GM12878 (cell line): ENCODE measurements at places on chromosomes 7 and 10.

DNA sequence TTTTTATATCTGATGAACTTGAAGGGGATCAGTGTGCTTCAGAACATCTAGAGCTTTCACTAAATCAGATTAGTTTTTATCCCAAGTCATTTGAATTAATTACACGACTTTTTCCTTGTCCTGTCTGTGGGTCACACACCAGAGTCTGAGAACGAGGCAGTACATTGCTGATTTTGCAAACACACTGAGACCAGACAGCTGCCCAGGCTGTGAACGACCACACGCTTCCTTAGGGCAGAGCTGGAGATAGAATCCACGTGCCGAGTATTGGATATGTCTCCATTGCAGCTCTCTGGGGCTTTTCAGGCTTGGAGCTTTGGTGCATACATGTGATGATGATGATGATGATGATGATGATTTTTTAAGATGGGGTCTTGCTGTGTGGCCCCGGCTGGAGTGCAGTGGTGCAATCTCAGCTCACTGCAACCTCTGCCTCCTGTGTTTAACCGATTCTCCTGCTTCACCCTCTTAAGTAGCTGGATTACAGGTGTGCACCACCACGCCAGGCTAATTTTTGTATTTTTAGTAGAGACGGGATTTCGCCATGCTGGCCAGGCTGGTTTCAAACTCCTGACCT lies 81.1 kb downstream of the CAMK1D start:
- no peak for DNase-seq

GRCh38 chr7:34396437-34397064 lies 261.5 kb upstream of the NPSR1 start:
- DNase-seq, result no peak

- no peak for DNase-seq
Observed at GRCh38 chr7:105389088-105389650, 448 bp upstream of the SRPK2 start.

DNA sequence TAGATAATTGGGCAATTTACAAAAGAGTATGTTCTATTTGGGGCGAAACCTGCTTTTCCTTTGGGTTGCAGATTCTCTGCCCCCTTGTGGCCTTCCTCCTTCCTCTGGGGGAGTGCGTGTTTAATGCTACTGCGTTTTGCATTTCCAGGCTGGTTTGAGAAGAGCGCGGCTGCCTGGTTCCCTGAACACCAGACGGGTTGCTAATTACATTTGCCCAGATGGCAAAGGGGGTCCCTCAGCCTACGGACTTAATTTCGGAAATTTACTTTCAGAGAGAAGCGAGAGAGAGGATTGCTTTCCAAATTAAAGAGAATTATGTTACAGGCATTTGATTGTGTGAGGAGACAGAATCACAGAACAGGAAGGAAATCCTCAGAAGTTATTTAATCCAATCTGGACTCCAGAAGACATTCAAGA lies 91.9 kb upstream of the JAZF1 start:
- no peak for DNase-seq

GRCh38 chr7:104861729-104862390 lies 152.1 kb upstream of the KMT2E start:
- DNase-seq, result no peak

DNA sequence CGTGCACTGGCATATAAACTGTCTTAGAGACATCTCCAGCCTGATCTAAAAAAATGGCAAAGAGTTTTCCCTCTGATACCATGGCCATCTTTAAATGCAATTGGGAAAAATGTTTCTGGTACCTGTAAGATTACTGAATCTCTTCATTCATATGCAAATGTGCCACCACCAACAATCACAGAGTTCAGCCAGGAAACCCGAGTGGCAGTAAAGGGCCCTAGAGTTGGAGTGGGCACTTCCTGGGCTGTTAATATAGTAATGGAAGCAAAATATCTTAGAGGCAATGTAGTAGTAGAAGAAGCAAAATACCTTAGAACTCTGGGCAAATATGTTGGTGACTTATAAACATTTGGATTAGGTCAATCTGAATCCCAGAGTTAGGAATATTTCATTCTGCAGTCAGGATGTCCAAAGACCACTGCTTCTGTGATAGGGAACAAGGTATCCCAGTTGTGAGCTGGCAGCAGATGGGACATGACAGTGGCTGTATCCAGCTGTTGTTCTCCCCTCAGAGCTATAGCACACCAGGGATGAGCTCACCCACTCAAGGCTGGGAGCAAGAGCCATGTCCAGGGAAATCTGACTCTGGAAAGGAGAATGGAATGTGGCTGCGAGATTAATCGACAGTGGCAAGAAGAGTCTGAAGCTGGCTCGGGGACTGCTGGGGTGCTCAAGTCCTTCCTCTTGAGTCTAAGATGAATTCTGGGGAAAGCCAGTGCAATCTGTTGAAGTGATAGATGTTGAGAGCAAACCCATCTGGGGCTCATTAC lies 332.1 kb downstream of the PHTF2 start:
- no peak for DNase-seq

GRCh38 chr10:130023454-130024230 lies 59.6 kb upstream of the EBF3 start:
- no peak for DNase-seq

- DNase-seq, result no peak
Observed at GRCh38 chr10:8129438-8129837, 75.0 kb downstream of the GATA3 start.

DNA sequence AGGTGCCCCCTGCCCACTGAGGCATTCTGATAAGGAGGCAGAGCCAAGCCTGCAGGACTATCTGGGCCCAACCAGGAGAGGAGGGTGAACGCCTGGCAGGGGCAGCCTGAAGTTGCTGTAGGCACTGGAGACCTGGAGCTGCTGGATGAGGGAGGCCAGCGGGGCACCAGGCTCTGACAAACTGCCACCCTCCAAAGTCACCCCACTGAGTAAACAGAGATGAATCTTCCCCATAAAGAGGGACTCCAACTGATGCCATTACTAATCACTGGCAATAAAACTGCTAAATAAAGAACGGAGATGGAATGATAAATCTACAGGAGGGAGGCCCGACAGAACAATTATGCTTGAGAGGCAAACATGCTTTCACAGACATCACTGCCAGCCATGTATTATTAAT lies 44.2 kb downstream of the DRGX start:
- DNase-seq, result no peak

DNA sequence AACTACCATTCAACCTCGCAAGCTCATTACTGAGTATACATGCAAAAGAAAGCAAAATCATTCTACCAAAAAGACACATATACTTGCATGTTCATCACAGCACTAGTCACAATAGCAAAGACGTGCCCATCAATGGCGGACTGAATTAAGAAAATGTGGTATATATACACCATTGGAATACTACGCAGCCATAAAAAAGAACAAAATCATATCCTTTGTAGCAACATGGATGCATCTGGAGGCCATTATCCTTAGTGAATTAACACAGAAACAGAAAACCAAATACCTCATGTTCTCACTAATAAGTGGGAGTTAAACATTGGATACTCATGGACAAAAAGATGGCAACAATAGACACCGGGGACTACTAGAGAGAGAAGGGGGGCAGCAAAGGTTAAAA lies 6.4 kb downstream of the TRDMT1 start:
- DNase-seq, result no peak

DNA sequence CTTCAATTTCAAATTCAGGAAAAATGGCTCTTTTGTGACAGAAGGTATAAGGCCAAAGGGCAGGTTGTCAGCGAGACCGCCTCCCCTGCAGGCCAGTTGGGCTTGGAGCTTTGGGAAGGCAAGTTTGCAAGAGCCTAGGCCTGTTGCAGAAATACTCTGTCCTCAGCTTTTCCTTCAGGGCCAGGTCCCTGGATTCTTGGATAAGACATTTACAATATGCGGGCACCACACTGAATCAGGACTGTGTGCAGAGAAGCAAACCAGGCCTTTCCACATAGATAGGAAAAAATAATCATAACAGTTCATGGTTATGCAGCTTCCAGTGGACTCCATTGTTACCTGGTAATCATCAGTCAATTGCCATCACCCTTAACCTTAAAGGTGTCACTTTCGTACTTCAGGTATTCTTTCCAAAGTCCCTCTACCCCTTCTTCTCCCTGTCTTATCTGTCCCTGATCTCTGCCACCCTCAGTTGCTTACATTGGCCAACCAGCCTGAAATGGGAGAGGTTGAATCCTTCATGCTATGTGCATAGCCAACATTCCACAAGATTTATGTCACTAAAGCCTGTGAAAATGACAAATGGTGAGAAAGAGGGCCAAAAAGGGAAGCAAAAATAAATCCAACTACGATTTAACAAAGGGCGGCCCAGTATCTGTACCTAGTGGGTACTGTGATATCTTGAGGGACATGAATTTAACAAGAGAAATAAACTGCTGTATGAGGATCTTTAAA lies 304.5 kb upstream of the NFE2L3 start:
- DNase-seq, result no peak

DNA sequence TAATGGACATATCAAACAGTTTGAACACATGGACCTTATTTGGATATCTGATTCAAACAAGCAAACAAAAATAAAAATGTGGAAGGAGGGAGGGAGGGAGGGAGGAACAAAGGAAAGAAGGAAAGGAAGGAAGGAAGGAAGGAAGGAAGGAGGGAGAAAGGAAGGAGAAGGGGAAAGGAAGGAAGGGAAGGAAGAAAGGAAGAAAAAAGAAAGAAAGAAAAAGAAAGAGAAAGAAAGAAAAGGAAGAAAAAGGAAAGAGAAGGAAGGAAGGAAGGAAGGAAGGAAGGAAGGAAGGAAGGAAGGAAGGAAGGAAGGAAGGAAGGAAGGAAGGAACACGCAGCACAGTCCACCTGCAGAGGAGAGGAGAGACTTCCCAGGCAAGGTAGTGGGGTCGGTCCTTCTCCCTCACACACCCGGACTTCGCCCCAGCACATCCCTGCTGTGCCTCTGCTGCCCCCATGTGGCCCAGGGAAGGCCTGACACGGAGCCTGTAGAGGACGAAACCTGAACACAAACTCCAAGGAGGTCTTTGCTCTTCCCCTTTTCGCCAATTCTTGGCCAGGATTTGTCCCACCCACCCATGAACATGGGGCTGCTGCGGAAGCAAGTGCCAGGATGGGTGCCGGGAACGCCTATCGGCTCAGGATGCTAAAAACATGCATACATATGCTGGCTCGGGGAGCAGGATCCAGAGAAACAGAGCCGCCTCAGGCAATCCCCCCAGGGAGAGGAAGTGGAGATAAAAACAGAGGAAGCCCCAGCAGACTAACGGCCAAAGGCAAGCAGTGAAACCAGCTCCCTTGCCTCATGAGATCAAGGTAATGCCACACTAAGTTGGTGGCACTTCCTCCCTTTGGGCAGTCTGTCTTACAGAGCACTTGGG lies 52.3 kb upstream of the DGKI start:
- peak; percentile 48 for DNase-seq

DNA sequence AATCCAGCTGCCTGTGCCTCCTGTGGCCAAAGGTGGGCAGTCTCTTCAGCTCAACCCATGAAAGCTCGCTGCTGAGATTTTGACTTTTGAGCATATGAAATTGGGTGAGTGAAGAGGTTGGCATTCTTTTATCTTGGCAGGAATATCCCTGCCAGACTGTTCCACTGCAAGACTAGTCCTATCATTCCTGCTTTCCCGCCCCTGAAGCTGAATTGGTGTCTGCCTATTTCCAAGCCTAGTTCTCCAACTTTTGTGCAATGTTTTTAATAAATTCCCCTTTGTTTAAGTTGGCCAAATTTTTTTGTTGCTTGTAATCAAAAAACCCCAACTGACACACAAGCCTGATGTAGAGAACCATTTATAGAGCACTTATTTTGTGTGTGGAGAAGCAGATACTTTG lies 34.8 kb upstream of the BICC1 start:
- no peak for DNase-seq

DNA sequence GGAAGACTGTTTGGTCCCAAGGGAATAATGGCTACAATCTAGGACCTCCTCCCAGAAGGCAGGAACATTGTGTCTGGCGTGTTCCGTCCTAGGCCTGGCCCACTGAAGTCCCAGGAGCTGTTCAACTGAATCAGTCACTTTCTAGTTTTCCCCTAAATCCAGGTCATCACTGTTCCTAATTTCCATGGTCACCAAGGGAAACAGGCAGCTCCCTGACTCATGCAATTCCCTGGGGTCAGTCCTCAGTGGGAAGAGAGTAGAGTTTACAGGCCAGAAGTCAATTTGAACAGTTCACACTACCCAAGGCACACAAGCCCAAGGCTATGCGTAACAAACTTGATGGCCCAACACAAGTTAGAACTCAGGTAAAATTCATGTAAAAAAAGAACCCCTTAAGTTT lies 44.0 kb downstream of the CREB3L2 start:
- no peak for DNase-seq
